Naive B cell (primary cell): ENCODE measurements at places on chromosomes 2 and 18. TPM values are rescaled to one million over a fixed set of nuclear protein-coding genes. Genes with fewer than 3 reads are reported as not detected.

SLC5A7 gene
- not detected for polyA plus RNA-seq

DNA sequence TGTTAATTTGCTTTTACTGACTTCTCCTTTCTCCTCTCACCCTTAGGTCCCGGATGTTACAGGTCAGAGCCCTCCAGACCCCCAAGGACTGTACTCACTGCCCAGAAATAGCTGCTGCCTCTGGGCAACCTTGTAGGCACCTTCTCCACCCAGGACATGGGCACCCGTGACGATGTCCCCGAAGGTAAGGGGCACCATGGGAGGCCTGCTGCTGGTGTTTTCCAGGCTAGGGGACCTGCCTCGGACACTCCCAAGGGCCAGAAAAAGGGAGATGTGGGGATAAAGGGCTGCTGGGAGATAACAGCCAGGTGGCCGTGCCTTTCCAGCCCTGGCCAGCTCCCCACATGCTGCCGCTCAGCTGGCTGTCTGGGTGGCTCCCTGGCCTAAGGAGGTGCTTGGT lies 13.6 kb downstream of the TOGARAM2 start:
- H3K27me3 ChIP-seq = peaks cover 3% of the 10 kb centered on the region
- no peaks in the 10 kb centered on the region for H3K36me3 ChIP-seq
- DNase-seq = no peak
- no peak overlapping the region for H3K4me3 ChIP-seq
- peaks cover under 1% of the 10 kb centered on the region for H3K4me1 ChIP-seq

GRCh38 chr2:7612969-7613368 lies 695.8 kb downstream of the RNF144A start:
- peaks cover 10% of the 10 kb centered on the region for H3K4me1 ChIP-seq
- H3K27me3 ChIP-seq = no peaks in the 10 kb centered on the region
- H3K4me3 ChIP-seq = no peak overlapping the region
- no peak overlapping the region for H3K27ac ChIP-seq
- H3K36me3 ChIP-seq = no peaks in the 10 kb centered on the region

AMER3 gene
- polyA plus RNA-seq = not detected

GKN2 gene
- polyA plus RNA-seq = not detected
